LoVo (cell line): ENCODE measurements at places on chromosomes 7 and 10.

DNA sequence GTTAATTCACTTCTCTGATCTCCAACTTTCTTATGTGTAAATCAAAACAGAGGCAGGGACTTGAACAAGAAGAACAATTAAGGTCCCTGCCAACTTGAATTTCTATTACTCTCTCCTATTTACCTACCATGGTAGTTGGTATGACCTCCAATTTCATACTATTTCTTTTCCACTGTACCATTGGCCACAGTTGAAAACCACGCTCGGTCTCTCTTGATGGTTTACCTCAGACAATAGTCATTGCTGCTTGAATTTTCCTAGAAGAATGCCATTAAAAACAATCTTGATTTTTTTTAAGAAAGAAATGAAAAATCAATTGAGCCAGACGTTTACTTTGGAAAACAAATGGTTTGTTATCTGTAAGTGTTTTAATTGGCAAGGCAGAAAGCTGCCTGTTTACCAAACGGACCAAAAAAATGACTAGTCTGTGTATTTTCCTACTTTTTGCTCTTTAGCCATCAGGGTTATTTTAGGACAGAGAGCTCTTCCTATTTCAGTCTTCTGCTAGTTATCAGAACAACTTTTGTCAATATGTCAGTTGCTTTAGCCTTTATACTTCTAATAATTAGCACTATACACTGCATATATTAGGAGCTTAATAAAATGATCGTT, 157.5 kb upstream of the PLXDC2 start:
- no peak for DNase-seq

- no peak for DNase-seq
These were observed 1.6 kb downstream of the FZD8 start for GRCh38 chr10:35640474-35640873.

- DNase-seq = no peak
These were observed at the start of gene MCMBP for GRCh38 chr10:119872610-119872859. Gene MCMBP, minus strand, starts transcription at chr10:119872843. Its CDS starts 259 bp downstream, at chr10:119872584.

GRCh38 chr10:101631821-101632475, 43.8 kb downstream of the DPCD start:
- DNase-seq = no peak

DNA sequence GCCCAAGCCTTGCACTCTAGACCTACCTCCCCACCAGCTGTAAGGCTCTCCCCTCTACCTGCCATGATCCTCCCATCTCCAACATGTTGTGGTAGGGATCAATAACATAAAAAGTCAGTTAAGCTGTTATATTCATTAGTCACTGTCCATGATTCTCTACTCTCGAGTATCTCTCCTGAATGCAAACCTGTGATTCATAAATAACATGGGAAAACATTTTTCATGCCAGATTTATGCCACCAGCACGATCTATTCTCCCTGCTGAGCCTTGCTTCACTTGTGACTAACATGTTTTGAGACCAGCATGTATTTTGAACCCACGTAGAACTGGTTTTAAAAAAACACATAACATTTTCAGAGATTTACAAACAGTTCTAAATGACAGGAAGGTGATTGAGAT, 30.3 kb downstream of the TMEM168 start:
- no peak for DNase-seq

DNA sequence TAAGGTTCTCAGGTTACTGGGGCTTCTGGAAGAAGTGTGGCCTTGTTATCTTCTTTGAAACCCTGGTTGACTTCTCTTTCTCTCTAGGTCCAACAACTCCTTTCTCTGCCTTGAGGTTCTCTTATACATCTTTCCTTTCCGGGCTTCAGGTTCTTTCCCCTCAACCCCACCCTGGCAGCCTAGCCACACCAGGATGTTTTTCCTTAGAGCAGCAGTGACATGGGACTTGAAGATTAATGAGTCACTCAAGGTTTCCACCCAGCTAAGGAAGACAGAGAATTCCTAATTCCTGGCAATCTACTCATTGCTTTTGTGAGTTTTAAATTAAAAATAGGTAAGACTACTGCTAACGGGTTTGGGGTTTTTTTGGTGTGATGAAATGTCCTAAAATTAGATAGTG, 121.8 kb upstream of the HPS1 start:
- no peak for DNase-seq

DNA sequence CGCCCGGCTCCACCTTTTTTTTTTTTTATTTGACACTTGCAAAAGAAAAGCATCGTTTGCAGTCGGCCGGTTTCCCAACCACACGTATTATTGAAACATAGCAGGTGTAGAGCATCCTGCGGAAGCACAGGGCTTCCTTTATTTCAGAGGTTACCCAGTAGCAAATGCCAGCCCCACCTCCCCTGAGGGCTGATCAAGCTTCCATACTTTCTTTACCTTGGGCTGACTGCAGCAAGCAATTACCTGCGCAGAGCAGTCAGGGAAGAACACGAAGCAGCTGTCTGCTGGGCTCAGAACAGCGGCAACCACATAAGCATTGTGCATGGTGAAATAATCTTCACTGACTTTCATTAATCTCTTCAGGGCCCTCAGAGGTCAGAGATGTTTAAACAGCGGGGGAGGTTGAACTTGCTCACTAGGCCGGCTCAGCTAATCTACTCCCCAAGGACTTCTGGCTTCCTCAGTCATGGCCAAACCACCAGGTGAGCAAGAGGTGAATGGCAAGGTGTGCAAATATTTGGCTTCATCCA, 784.7 kb upstream of the AUTS2 start:
- DNase-seq = no peak

DNA sequence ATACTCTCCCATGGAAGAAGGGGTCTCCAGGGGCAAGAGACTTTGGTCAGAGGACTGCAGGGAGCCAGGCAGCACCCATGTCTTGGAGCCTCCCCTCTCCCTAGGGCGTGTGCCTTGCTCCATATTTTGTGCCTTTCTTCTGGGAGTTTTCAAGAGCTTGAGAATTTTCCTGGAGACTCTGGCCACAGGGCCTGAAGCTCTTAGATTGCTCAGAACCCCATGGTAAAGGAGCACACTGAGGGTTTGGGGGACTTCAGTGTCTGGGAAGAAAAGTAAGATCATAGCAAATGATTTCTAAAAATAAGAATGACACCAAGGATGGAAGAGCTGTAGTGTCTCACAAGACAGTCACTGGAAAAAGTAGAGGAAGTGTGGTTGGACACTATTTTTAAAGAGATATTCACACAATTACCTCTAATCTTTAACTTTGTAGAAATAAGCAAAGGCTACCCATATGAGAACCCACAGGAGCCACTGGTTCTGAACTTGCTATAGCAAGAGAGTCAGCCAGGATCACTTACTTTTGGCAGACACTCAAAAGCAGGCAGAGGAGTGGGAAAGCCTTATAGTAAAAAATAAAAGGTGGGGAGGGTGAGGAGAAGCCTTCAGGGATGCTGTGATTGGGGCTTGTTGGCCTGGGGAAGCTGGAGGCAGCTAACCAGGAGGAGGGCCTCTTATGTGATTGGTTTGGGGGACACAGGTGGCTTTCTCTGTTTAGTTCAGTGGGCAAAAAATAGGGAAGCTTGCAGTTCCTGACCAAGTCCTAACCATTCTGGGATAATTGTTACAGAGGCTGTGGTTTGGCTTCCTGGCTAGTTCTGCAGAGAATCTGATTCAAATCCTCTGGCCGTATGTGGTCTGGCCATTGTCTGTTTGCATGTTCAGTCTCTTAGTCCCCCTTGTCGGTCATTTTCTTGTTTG, 5.1 kb upstream of the CSGALNACT2 start:
- DNase-seq = no peak

DNA sequence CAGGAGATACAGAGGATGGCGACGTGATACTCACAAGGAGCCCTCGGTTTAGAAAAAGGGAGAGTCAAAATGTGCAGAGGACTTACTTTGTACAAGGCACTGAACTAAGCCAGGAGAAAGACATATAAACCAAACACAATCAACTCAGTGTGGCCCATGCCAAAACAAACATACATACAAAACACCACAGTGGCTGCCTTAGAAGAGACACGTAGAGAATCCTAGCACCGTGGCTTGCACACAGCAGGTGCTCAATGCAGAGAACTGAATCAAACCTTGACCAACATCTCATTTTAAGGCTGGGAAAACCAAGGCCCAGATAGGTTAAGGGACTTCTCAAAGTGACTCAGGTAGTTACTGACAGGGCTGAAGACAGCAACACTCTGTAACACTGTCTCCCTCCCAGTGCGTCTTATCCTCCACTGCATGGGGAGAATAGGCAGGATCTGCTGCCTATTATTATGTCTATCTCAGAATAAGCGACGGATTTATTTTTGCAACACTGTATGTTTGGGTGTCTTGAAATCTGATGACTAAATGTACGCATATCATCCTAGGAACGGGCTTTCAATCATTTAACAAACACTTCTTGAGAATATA, 11.0 kb downstream of the SORBS1 start:
- no peak for DNase-seq

GRCh38 chr10:3173171-3173878, 743 bp upstream of the PITRM1 start:
- DNase-seq = no peak

DNA sequence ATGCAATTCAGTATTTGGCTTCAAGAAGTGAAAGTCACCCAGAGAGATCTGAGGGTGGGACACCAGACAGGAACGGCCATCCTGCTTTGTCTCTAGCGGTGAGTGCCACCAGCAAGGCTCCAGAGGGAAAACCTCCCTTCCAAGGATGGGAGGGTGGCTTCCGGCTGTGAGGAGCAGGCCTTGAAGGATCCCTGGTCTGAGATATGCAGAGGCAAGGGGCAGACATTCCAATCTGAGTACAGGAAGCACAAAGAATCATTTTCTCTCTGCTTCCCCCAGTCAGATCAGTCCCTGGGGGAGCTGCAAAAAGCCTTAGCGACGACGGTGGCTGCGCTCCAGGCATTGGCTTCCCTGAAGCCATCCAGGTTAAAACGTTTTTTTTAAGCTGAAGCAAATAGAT, 167.4 kb downstream of the TEX36 start:
- no peak for DNase-seq
